ENCODE measurements at places on chromosomes 1 and 21.

DNA sequence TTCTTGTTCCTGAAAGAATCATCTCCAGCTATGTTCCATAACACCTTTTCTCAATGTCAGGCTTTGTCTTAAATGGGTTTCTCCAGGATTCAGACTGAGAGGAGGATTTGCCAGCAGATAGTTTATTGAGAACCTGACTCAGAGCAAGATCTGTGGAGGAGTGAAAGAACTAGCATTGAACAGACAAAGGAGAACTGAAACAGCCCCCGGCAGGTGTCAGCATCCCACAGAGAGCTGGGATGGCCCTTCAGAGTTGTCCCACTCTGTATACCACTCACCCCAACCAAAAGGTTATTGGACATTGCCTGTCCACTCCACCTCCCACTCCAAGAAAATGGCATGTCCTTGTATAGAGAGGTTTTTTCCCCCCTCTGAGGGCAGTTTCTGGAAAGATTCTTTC, 270.7 kb downstream of the PAPPA2 start:
- no peak for DNase-seq

GRCh38 chr1:89896105-89896942, 75.5 kb downstream of the LRRC8D start:
- DNase-seq = no peak

DNA sequence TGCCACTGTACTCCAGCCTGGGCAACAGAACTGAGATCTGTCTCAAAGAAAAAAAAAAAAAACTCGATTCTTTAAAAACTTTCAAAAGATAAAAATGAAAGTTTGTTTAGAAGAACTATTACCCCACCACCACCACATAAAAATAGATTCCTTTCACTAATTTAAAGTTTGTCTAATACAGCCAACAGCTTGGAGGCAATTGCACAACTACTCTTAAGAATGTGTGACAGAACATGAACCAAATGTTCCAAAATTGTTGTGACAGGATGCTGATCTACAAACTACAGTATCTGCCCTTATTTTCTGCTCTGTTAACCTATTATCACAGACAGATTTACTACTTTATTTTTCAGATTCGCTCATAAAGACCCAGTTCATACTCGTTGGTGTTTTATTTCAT, 5.5 kb upstream of the TGFBR3 start:
- DNase-seq = no peak

- no peak for DNase-seq
These were observed 46.0 kb downstream of the ROR1 start for GRCh38 chr1:63819795-63820194.

GRCh38 chr21:38203229-38203628, 53.6 kb upstream of the KCNJ15 start:
- no peak for DNase-seq

DNA sequence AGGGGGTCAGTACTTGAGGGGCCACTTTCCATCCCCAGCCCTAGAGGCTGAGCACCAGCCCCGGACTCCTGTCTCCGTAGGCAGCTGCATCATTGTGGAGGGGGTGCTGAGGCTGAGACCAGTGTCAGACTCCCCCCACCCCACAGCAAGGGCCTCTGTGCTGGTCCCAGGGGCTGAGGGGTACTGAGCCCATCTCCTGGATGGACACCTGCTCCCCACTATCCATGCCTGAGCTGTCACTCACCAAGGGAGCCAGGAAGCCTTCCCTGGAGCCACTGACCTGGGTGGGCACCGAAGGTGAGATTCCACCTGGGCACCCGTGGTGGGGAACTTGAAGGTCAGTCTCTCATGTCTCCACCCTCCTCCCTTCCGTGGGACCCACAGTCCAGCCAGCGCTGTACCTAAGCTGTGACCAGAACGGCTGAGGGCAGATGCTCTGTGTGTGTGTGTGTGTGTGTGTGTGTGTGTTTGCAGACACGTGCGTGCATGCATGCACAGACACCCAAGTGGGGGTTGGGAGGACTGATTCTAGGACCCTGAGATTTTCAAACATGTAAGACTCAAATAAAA, 9.3 kb downstream of the DISP3 start:
- no peak for DNase-seq

DNA sequence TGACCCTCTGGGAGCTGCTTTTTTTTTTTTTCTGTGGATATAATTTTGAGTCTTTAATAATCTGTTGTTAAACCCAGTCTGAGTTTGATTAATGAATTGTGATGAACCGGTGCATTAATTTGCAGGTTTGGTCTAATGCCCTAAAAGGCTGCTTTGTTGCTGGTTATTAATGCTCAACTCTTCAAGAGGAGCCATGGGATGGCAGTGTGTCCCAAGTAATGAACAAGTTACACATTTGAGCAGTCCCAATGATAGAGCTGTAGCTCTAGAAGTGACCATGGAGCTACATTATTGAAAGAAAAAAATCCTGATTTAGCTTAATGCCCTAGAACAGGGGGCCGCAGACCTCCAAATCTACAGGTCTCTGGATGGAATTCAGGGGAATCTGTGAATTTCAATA, 53.1 kb downstream of the RWDD3 start:
- no peak for DNase-seq
